ENCODE measurements at places on chromosomes 6 and 20. TPM values are rescaled to one million over a fixed set of nuclear protein-coding genes. Genes with fewer than 3 reads are reported as not detected.
A peak's percentile ranks its signal among the peaks of the same experiment; 100 is the strongest.

DNA sequence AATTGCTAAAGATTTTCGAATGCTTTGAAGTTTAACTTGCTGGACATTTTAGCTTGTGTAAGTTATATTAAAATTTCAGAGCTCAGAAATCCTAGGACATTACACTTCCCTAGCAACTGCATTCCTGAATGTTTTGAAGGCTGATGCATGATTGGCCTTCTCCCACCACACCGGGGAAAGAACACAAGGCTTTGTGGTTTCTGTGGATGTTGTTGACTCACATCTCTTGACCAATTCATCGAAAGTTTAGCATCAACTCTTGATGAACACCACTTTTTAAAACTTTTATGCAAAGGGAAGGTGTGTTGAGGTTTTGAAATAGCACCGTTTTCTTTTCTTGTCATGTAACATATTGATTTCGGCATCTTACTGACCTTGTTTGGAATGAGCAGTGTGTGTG, 81.1 kb downstream of the RIMS1 start:
- H3K27me3 ChIP-seq, result no peaks in the 10 kb centered on the region
- H3K4me1 ChIP-seq, result no peaks in the 10 kb centered on the region
- H3K4me3 ChIP-seq, result no peak overlapping the region
- DNase-seq, result no peak
- no peaks in the 10 kb centered on the region for H3K36me3 ChIP-seq

DNA sequence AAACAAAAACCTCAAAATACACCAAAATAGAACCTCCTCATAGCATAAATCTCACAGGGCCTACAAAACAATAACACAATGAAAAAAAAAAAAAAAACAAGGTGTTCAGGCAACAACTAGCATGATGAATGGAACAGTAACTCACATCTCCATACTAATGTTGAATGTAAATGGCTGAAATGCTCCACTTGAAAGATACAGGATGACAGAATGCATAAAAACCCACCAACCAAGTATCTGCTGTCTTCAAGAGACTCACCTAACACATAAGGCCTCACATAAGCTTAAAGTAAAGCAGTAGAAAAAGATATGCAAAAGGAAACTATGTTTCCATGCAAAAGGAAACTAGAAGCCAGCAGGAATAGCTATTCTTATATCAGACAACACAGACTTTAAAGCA, 121.3 kb downstream of the CDK19 start:
- H3K4me3 ChIP-seq, result no peak overlapping the region
- H3K27ac ChIP-seq, result no peak overlapping the region
- H3K4me1 ChIP-seq, result peaks cover 7% of the 10 kb centered on the region
- peaks cover 17% of the 10 kb centered on the region for H3K36me3 ChIP-seq
- no peaks in the 10 kb centered on the region for H3K27me3 ChIP-seq

Gene TNXB
- 5.5 TPM for total RNA-seq

- H3K27me3 ChIP-seq, result no peaks in the 10 kb centered on the region
- no peak for DNase-seq
- peaks cover 25% of the 10 kb centered on the region for H3K36me3 ChIP-seq
- no peak overlapping the region for H3K27ac ChIP-seq
These were observed 68.9 kb downstream of the MTHFD1L start for GRCh38 chr6:150934380-150934779.

DNA sequence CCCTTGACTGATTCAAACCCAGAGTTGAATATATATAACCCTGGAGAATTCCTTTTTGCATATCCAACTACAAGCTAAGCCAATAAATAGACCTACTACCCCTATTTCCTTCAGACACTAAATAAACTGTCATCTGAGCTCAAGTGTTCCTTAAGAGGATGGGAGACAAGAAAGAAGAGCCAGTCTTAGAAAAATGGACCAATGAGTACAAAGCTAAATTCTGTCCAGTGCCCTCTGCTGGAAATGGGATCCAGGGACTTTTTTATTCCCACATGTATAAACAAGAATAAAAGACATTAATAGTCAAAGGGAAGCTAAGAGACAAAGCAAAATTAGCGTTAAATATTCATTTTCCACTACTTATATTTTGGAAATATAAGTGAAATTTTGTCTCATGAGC, 4.8 kb downstream of the PPP1R10 start:
- DNase-seq, result no peak
- peaks cover 58% of the 10 kb centered on the region for H3K4me1 ChIP-seq
- peaks cover 3% of the 10 kb centered on the region for H3K27me3 ChIP-seq
- H3K27ac ChIP-seq, result peak overlapping the region; percentile 41
- H3K36me3 ChIP-seq, result peaks cover 82% of the 10 kb centered on the region
- H3K4me3 ChIP-seq, result no peak overlapping the region

Gene ECT2L
- not detected for total RNA-seq

Gene SSTR4
- not detected for total RNA-seq

DNA sequence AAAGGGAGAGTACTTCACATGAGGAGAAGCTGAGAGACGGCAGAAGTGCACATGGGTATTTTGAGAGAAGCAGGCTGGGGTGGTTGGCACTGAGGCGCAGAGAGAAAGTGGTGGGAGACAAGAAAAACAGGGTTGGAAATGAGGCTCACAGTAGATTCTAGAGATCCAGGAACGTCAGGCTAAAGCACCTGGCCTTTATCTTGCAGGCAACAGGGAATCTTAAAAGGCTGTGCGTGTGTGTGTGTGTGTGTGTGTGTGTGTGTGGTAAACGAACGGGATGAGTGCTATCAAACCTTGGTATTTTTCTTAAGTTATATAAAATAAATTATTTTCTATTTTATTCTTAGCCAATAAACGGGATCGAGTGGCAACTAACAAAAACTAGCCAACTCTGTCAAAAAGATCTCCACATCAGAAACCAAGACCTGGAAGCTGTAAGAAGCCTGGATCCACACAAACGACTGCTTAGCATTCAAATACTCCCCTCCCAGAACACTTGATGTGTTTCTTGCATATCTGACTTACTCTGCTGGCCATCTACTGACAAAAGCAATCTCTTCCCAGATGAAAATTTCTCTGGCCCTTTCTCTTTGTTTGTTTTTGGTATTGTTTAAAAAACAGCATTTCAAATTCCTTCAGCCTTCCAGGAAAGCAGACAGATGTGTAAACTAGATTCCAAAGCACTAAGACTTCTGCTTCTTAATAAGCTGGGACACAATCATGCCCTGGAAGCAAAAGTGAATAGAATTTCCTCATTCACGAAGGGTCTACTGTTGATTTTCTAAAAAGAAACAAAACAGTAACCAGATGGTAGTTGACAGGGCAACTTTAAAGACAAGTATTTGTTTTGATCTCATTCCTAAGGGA, 44.8 kb upstream of the FABP7 start:
- H3K27me3 ChIP-seq, result peaks cover 12% of the 10 kb centered on the region
- no peaks in the 10 kb centered on the region for H3K4me1 ChIP-seq
- no peak for DNase-seq
- no peaks in the 10 kb centered on the region for H3K36me3 ChIP-seq
- H3K27ac ChIP-seq, result no peak overlapping the region

Measured in activated CD8-positive, alpha-beta memory T cell treated with anti-CD3 and anti-CD28 coated beads, Interleukin-2, amount 10 ng/mL, durations not matched to agents 7 days and 5 days (primary cell).